ENCODE measurements at places on chromosomes 6 and 20.

- no peak for DNase-seq
Observed at GRCh38 chr20:37359331-37359730, 13.4 kb downstream of the SRC start.

- DNase-seq = no peak
Observed at GRCh38 chr20:61797200-61797599, 268.5 kb downstream of the TAF4 start.

DNA sequence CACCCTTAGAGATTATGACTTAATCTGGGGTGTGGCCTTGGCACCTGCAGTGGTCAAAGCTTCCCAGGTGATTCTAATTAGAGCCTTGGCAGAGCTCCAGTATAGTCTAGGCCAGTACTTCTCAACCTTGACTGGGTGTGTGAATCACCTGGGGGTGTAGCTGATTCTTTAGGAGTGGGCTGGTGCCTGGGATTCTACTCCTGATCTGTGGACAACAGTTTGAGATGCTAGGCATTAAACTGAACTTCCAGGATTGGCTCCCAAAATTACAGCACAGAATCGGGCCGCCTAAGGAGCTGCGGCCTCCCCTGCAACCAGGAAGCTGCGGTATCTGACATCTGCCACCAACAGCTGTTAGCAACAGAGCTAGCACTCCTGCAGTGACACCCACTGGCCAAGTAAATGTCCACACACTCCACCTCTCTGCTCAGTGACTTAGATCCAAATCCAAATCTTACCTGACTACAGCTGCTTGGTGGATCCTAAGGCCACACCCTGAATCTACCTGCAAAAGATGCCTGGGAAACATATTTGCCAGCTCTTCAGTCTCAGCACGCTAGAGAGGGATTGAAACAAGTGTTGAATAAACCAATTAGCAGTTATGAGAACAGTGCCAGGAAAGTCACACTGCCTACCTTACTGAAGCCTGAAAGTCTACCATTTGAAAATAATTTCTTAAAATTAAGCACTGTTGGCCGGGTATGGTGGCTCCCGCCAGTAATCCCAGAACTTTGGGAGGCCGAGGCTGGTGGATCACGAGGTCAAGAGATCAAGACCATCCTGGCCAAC lies 126.7 kb downstream of the UNC5CL start:
- DNase-seq = peak; percentile 7

DNA sequence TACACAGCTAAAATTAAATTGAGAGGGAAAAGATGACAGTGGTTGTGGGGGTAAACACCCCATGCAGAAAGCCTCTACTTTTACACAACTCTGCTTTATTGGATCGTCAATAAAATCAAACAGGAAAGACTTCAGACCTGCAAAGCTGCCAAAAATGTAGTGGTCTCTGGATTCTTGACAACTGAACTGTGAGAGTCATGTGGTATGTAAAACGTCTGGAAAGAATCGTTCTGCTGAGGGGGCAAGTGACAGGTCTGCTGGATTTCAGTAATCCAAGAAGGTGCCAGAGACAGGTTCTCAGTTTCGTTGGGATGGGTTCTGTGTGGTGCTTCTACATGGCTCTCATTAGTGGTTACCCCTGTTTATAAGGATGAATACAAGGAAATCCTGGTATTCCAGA lies 63.3 kb downstream of the TSPYL4 start:
- DNase-seq = no peak

GRCh38 chr20:9072861-9073500 lies 4.1 kb downstream of the PLCB4 start:
- DNase-seq = no peak

- DNase-seq = no peak
Observed at GRCh38 chr20:47040506-47041125, 146.0 kb downstream of the EYA2 start.

- DNase-seq = no peak
Observed at GRCh38 chr6:139240161-139241010, 51.4 kb downstream of the TXLNB start.

GRCh38 chr6:140108167-140108566 lies 733.7 kb upstream of the CITED2 start:
- no peak for DNase-seq

- peak; percentile 82 for DNase-seq
Observed at GRCh38 chr6:36118550-36119107, 11.7 kb upstream of the MAPK13 start.

GRCh38 chr20:18225632-18226031 lies 62.7 kb upstream of the ZNF133 start:
- no peak for DNase-seq

DNA sequence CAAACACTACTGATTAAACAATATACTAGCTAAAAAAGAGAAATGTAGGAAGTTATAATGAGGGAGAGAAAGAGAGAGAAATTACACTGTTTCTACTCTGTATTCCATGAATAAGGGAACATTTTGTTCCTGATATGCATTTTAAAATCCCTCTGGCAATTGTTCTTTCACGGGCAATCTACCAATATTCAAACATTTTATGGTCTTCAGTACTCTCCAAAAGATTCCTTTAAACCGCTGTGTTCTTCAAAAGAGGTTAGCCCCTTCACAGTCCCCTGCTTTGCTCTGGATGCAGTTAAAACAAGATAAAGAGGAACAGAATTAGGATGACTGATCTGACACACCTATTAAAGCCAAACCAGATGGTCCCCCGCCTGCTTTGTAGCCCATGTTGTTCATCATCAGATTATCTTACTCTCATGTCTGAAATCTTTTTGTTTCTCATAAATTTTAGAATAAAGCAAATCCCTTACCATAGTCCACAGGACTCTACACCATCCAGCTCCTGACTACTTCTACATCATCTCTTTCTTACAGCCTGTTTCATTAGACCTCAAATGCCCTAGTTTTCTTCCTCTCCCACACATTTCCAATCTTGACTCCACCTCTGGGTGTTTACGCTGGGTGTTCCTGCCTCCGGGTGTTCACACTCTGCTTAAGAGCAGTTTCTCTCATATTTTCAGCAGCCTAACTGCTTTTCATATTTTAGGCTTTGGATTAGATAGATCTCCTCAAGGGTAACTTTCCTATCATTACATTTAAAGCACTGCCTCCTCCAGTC lies 399.7 kb downstream of the COL12A1 start:
- DNase-seq = no peak

DNA sequence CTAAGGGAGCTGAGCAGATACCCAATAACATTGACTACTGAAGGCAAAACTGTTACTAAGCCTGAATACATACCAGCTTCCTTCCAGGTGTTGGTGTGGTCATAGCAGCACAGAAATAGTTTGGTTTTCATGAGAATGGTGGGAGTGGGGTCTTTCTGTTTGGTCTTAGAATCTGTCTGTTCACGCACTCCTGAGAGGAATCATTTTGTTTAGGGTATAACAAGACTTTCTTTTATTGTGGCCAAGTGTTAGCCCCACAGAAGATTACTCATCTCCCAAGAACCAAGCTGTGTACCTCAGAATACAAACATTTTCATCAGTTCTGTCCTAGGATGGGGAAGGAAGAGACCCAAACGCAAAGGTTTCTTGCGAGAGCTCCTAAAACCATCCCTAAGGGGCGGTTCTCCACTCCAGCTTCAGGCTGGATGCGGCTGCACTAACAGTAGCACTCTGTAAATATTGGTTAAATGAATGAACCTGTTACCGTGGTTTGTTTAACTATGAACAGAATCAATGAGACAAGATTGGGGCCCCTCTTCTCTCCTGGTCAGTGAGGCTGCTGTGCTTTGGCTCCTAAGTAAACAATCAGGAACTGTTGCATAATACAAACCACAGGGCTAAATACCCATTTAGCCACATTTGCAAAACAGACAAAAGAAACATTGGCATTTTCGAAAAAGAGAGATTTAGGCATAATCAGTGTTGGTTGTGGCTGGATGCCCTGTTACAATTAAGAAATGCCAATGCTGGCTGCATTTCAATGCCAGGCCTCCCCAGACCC lies 44.9 kb downstream of the SNAP25 start:
- no peak for DNase-seq

- peak; percentile 50 for DNase-seq
Observed at GRCh38 chr6:33589731-33590530, 9.9 kb upstream of the BAK1 start.

DNA sequence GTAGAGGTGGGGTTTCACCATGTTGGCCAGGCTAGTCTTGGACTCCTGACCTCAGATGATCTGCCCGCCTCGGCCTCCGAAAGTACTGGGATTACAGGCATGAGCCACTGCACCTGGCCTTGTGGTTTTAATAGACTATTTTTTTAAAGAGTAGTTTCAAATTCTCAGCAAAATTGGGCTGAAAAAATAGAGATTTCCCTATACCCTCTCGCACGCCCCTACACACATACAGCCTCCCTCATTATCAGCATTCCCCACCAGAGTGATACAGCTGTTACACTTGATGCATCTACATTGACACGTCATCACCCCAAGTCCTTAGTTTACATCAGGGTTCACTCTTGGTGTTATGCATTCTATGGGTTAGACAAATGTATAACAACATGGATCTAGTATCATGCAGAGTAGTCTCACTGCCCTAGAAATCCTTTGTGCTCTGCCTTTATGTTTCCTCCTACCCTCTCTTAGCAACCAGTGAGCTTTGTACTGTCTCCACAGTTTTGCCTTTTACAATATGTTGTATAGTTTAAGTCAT lies 103.6 kb downstream of the CDYL start:
- DNase-seq = no peak

- peak; percentile 37 for DNase-seq
Observed at GRCh38 chr6:43129434-43130194, 41.5 kb upstream of the SRF start.

- no peak for DNase-seq
Observed at GRCh38 chr20:36855241-36855657, 20.7 kb upstream of the TLDC2 start.

DNA sequence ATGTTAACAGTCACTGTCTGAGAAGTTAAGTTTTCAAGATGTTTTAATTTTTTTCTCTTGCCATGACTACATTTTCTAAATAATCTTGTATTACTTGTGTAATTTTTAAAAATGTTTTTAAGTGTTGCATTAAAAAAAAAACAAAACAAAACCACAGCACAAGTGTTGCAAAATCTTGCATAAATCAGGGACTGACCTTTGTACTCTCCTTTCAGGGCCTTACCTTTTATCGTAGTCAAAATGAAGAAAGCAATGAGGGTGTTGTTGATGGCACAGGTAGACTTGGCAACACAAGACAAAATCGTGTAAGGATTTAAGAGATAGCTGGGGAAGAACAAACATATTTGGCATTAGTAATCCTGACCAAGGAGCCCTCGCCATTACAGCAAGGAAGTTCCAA lies 42.5 kb downstream of the PIGU start:
- no peak for DNase-seq

DNA sequence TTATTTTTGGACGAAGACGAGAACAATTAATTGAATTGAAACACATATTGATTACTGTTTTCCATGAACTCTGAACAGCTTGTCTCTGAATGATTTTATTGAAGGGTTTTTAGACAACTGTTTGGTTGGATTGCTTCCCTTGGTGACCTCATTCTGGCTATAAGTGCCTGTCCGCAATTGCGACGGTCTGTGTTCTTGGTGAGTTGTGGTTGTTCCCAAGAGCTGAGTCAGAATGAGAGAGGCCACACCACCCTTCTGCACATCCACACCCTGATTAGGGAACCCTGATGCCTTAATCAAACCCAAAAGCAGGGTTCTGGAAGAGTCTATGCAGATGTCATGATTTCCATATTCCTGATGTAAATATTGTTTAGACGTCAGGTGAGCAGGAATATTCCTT lies 747.0 kb downstream of the PTPRT start:
- DNase-seq = no peak

- no peak for DNase-seq
Observed at GRCh38 chr6:25062070-25062811, 126.5 kb upstream of the RIPOR2 start.

- DNase-seq = no peak
Observed at GRCh38 chr20:55094353-55094861, 619.0 kb downstream of the DOK5 start.

DNA sequence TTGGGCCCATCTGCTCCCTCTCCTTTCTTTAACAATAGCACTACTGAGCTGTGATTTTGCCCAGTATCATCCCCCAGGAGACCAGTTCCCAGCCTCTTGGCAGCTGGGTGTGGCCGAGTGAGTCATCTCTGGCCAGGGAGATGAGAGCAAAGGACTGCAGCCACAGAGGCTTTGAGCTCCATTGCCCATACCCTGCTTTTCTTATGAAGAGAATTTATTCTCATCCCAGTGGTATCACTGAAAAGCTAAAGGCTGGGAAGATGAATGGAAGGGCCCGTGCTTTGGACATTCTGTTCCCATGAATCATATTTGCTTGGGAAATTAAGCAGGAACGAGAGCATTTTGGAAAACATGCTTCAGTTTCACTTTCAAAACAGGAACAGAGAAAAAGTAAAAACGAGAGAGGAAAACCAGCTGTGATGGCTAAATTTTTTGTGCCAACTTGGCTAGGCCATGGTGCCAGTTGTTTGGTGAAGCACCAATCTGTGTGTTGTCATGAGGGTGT lies 14.9 kb downstream of the CST3 start:
- peak; percentile 19 for DNase-seq

- no peak for DNase-seq
Observed at GRCh38 chr20:62133051-62133845, 9.9 kb downstream of the PSMA7 start.

- DNase-seq = no peak
Observed at GRCh38 chr6:43293698-43294097, 4.4 kb upstream of the SLC22A7 start.

DNA sequence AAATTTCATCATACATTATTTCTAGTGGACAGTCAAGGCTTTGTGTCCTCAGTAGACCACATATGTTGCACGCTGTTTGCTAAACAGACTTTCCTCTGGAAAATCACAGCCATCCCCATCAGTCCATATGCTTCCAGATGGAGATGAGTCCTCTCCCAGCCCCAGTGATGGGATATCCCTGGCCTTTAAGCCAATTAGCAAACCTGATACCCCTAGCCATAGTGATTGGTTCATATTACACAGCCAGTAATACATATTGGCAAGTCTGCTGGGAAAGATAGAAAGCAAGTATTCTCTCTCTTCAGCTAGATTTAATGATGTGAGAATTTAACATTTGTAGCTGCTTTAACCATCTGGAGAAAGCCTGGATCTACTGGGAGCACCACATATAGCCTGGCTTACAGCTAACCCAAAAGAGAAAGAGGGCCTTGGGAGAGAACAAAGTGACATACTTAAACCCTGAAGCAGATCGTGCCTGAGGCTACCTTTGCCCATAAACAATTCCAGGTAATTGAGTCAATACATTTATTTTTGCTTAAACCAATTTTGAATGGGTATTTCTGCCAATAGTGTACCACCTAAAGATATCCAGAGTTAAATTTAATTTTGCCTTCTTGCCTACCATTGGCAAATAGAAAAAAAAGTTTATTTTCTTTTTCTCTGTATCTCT lies 103.5 kb upstream of the HIVEP1 start:
- no peak for DNase-seq

DNA sequence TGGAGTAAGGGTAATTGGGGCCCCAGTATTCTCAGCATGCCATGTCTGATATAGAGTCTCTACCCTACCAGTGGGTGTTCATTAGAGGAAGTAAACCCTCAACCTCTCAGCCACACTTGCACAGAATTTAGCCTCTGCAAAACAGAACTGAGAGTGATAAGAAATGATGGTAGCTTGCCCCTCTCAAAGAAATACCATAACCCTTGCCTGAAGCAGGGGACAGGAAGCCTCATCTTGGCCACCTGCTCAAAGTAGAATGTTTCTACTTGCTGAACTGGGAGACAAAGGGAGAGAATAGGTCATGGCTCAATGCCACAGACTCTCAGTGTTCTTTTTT lies 33.7 kb downstream of the SPTLC3 start:
- no peak for DNase-seq

All from CD4-positive, alpha-beta T cell treated with Interferon alpha-2 for 1 hour (primary cell).